ENCODE measurements at places on chromosomes 4 and X.

DNA sequence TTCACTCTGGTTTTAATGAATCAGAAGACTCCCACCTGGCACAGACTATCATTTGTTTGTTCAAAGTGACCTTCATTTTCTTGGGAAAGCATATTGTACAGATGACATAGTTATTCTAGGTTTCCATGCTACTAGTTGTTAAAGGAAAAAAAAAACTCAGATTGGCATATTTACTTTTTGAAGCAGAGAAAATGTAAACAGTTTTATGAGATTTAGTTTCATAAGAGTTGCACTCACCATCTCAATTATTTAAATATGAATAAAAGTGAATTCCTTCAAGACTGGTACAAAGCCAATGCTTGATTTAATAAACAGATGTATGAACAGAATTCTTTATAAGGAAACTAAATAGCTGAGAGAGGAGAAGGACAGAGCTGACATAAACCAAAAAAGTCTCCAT is 280.3 kb upstream of the UGT8 start:
- DNase-seq, result no peak

- DNase-seq, result no peak
Observed at GRCh38 chr4:3311095-3311372, 18.2 kb downstream of the RGS12 start.

DNA sequence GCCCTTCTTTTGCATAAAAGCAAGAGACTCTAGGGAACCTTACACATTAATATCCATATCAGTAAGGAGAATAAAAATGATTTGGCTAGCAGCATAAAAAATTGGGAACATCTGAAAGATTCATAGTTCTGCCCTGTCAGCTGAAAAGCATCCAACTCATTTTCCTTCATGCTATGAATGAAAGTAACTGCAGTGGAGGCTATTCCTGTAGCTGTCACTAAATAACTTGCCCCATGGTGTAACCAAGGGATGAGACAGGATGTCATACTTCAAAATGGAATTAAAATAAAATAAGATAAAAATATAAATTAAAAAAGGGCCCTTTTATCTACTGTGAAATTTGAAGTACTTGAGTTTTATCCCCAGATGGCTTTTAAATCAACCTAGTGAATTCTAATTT is 878.8 kb downstream of the C4orf33 start:
- DNase-seq, result no peak

DNA sequence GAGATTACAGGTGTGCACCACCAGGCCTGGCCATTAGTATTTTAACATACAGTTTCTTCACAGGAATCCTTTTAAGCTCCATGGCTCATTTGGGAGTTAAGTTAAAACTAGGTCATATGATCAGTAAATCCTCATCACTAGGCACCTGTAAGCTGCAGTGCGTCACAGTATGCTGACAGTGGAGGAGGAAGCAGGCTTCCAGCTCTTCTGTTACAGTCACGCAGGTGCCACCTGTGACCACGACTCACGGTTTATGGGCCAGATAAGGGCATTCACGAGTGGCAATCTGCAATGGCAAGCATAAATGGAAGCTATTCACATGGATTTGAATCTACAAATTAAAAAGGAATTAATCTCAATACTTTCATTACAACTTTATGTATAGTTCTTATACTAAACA is 129.4 kb upstream of the BCOR start:
- no peak for DNase-seq

GRCh38 chrX:2500091-2500802 is 529 bp downstream of the DHRSX start:
- no peak for DNase-seq

DNA sequence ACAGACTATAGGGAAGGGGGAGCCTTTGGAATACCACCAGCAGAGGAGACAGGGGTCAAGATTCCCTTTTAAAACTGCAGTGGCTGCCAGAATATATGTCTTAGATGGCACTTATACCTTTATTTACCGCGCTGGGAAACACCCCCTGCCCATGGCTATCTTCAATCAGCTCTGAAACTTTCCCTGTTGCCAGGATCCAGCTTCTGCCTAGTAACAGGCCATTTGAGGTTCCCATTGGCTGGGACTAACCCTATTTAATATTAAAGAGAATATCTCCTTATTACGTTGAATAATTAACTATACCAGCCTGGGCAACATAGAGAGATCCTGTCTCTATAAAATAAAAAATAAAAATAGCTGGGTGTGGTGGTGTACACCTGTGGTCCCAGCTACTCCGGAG is 23.8 kb downstream of the SOWAHB start:
- no peak for DNase-seq

GRCh38 chr4:157978680-157979361 is 194.0 kb downstream of the GASK1B start:
- DNase-seq, result peak; percentile 61

GRCh38 chr4:41432881-41433280 is 105.1 kb upstream of the LIMCH1 start:
- no peak for DNase-seq

GRCh38 chr4:113633467-113633866 is 128.1 kb downstream of the CAMK2D start:
- DNase-seq, result peak; percentile 2

DNA sequence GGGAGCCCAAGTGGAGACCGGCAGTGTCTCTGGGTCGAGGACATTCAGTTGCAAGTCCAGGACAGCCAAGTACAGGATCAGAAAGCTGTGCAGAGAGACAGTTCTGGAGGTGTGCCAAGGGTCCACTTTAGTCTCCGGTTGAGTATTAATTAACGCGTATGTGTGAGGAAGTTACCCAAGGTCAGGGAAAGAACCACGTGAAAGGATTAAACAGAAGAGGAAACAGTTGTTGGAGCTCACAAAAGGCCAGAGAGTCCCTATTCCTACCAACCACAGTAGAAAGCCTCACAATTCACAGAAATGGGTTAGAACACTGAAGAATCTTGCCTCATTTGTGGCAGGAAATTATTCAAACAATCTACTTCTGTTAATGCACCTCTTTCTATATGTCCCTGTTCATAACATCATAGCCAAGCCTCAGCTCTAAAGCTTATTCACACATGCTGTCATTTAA is 17.9 kb upstream of the NSUN7 start:
- DNase-seq, result peak; percentile 86

- DNase-seq, result peak; percentile 4
Observed at GRCh38 chr4:187304133-187304532, 580.5 kb upstream of the FAT1 start.

GRCh38 chr4:15690020-15690809 is 8.6 kb downstream of the FAM200B start:
- no peak for DNase-seq

DNA sequence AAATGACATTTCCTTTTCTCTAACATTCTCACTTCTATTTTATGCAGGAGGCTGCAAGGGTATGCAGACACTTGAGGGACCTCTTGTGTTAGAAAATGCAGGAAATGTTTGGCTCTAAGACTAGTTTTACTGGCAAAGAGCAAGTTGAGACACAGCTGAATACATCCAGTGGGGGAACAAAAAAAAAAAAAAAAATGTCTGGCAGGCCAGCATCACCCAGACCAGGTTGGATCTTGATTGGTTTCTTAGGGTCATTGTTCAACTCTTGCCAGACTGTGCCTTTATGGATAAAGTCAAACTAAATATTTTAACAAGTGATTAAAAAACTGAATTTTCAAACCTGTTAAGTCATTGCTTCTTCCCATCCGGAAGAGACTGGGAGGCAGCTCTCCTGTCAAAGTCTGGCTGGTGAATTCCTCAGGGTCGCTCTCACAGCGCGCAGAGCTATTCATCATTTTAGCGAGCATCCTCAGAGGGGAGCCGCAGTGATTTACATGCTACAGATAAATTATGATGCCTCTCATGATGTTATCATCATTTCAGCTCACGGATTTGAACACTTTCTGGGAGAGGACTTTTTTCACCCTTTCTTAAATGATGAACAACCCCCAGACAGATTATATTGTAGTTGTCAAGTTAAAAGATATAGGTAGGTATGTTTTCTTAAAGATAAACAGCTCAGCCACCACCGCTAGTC is 23.6 kb upstream of the PACRGL start:
- no peak for DNase-seq

GRCh38 chr4:177987896-177988295 is 545.7 kb upstream of the AGA start:
- DNase-seq, result no peak

- DNase-seq, result no peak
Observed at GRCh38 chrX:136166221-136166855, 19.0 kb downstream of the FHL1 start.

- DNase-seq, result no peak
Observed at GRCh38 chr4:79173186-79173585, 152.7 kb downstream of the NAA11 start.

DNA sequence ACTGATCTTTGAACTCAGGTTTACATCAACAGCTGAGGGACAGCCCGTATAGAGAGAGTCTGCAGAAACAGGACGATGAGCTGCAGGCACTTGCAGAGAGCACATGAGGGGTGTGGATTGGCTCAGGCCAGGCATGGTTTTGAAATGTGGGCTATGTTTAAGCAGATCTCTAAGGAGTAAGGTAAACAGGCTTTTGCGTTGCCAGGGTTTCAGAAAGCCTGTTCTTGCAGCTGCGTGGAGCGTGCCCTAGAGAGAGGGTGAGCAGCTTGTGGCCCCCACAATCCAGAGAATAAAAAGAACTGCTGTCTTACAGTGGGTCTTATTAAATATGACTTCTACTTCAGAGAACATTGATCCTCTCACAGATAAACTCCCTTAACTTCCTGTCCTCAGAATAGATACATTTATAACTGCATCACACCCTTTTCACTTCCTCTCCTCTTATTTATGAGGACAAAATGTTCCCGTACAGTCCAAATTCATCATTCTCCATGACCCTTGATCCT is 64.1 kb downstream of the TMA16 start:
- DNase-seq, result no peak

- DNase-seq, result no peak
Observed at GRCh38 chr4:35739308-35739707, 505.0 kb downstream of the ARAP2 start.

DNA sequence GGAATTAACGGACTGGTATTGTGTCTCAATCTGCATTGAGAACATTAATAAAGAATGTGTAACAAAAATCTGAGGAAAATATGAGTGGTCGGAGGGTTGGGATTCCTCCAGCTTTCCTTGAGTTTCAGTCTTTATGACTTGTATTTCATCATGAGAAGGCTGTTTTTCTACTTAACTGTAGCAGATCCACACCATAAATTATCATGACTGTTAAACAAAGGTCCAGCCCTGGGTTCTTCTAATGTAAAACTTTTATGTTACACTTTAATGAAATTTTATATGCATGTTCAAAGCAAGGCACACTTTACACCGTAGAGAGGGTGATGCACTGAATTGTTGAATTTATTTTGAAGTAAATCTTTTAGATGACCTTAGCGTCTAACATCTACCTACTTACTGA is 7.0 kb downstream of the AFF2 start:
- no peak for DNase-seq

GRCh38 chr4:3188118-3188517 is 60.8 kb upstream of the MSANTD1 start:
- no peak for DNase-seq

GRCh38 chr4:185840953-185841352 is 29.0 kb upstream of the SORBS2 start:
- no peak for DNase-seq

GRCh38 chrX:68203211-68203610 is 230.1 kb downstream of the OPHN1 start:
- DNase-seq, result no peak

- DNase-seq, result no peak
Observed at GRCh38 chrX:114924856-114925255, 92.6 kb downstream of the IL13RA2 start.

DNA sequence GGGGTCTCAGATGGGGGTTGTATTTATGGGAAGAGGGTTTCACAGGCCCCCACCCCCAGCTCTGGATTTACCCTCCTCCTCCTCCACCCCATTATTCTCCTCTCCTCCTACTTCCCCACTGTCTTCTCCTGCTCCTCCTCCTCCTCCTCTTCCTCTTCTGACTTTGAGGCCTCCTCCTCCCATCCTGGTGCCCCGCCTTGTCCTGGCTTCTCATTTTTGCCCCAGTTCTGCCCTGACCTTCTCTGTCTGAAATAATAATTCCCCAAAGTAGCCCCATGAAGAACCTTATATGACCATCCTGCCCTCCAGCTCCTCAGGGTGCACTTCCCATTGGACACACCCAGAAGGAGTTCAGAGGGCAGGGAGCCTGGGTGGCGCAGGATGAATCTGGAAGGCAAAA is 351.4 kb upstream of the GATB start:
- no peak for DNase-seq

GRCh38 chrX:51894697-51895336 is 1.4 kb downstream of the MAGED1 start:
- DNase-seq, result peak; percentile 43

All from NCI-H1105 treated with DMSO at 0.1 percent for 48 hours (cell line).